AG09319 (cell line): ENCODE measurements at places on chromosomes 7 and 10.

DNA sequence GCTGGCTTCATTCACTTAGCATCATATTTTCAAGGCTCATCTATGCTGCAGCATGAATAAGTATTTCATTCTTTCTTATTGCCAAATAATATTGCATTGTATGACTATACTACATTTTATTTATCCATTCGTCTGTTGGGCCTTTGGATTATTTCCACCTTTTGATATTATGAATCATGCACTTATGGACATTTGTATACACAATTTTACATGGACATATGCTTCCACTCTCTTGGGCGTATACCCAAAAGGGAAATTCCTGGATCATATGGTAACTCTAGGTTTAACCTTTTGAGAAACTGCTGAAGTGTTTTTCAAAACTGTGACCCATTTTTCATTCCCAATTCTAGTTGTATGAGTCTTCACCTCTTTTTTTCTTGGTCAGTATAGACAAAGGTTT is 80.3 kb upstream of the GNAI1 start:
- DNase-seq: peak; percentile 29

- no peak for DNase-seq
Measured at GRCh38 chr10:17981766-17982380, 30.2 kb downstream of the SLC39A12 start.

DNA sequence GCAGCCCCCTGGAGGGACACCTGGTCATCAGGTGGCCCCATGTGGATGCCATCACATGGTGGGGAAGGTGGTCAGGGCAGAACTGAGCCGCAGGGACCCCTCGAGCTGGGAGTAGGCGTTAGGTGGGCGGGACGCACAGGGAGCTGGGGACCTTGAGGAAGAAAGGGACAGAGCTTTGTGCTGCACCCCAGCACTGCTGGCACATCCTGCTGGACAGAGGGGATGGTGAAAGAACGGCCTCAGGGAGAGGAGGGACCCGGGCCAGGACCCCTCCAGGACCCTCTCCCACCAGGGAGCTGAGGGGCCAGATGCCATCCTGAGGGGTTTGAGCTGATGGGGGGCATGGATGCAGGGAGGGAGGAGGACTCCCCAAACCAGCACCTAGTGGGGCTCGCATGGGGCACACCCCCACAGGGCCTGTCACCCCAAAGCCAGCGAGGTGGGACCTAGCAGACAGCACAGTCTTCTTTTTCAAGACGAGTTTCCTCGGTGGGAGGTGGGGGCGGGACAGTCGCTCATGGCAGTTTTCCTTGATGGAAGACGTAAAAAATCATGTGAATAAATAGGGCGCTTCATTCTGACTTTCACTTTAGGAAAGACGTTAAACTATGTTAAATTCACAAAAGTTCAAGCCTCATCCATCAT is 43.3 kb downstream of the STK32C start:
- no peak for DNase-seq

DNA sequence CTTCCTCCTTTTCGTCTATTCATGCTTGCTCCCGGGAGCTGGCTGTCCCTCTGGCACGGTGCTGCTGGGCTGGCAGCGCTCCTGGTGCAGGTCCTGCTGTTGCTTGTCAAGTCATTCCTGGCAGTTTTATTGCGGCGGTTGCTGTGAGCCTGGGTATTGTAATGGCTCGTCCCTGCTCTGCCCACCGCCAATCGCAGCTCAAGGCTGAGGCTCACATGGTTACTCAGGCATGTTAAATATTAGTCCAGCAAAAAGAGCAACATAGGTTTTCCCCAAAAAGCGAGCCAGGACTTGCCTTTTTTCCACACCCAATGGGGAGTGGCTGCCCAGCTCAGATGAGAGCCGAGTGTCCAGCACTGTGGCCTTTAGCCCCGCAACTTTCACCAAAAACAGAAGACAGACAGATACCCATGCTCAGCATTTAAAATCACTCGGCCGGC is 492.9 kb upstream of the FOXK1 start:
- no peak for DNase-seq

- DNase-seq: no peak
Measured at GRCh38 chr10:47033081-47033480, 121.9 kb downstream of the PTPN20 start.

DNA sequence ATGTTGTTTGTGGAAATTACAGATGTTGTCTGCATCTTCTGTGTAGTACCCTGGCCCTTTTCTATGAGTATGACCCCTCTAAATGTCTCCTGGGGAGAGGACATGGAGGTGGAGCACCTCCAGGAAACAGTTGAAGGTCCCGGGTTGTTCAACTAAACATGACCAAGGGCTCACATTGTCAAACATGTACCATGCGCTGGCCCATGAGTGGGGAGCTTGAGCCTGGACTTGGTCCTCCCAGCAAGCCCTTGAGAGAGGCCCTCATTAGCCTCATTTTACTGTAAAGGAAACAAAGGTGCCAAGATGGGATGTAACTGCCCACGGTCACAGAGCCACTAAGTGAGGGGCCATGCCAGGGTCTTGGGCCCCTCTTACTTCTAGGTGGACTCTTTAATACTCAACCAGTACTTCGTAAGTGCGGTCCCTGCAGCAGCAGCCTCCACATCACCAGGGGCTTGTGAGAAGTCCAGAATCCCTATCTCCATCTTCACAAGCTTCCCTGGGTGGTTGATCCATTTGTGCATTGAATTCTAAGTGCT is 31.2 kb downstream of the C10orf71 start:
- DNase-seq: no peak

- DNase-seq: no peak
Measured at GRCh38 chr10:124596962-124597845, 135.6 kb downstream of the LHPP start.

DNA sequence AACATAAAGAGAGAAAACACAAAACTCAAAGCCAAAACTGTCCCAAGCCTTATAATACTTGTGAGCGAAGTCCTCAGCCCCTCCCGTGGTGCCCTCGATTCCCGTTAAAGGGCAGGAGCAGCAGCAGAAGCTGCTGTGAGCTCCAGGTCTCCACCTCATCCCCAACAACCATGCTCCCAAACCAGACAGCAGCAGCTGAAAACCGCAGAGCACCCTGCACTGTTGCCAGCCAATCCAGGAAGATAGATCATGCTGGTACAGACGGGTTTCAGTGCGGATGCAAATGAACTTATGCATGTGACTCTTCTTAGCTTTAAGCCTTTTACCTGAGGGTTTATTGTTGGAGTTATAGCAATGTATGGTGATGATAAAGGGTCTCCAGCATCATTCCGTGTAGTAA is 97.9 kb downstream of the DNAJB6 start:
- DNase-seq: no peak
